Fibroblast of skin of abdomen (primary cell): ENCODE measurements at places on chromosomes 16 and 17.
A peak's percentile ranks its signal among the peaks of the same experiment; 100 is the strongest.

DNA sequence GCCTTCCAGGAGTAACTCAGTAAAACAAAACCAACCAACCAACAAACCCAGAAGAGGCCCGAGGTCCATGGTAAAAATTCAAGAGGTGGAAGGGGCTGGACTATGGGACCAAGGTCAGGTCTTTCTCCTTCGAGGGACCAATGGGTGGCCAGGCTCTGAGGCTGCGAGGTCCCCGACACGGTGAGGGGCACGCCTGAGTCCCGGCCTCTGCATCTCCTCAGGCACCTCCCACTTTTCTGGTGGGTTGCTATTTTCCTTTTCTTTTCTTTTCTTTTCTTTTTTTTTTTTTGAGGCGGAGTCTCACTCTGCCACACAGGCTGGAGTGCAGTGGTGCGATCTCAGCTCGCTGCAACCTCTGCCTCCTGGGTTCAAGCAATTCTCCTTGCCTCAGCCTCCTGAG is 18.0 kb downstream of the CD7 start:
- DNase-seq, result no peak

DNA sequence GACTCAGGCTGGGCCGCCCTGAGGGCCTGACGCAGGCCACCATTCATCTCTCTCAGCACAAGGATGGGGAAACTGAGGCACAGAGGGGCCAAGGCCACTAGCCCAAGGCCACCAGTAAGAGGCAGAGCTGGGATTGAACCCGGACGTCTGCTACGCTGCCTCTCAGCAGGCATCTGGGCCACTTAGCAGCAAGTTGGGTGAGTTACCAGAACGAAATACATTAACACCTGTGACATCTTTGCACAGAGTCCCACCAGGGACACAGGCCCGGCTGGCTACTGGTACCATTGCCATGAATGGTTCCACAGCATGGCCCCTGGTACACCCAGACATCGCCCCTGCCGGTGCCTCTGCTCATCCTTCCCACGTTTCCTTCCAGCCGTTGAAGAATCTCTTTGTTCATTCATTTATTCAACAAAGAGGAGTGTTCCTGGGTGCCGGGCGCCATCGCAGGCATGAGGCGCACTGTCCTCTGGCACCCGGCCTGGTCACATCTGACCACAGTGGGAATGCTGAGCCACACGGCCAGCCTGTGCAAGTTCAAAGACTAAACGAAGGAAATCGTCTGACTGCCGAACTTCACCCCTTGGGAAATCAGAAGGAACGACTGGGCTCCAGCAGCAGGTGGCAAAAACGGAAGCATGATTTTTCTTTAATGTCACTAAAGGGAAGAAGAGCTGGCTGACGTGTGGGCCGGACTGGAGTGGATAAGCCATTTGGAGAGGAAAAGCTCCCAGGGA is 7.4 kb upstream of the ZNF469 start:
- DNase-seq, result no peak

- DNase-seq, result no peak
These were observed 368.4 kb downstream of the SOX9 start for GRCh38 chr17:72489272-72489641.

DNA sequence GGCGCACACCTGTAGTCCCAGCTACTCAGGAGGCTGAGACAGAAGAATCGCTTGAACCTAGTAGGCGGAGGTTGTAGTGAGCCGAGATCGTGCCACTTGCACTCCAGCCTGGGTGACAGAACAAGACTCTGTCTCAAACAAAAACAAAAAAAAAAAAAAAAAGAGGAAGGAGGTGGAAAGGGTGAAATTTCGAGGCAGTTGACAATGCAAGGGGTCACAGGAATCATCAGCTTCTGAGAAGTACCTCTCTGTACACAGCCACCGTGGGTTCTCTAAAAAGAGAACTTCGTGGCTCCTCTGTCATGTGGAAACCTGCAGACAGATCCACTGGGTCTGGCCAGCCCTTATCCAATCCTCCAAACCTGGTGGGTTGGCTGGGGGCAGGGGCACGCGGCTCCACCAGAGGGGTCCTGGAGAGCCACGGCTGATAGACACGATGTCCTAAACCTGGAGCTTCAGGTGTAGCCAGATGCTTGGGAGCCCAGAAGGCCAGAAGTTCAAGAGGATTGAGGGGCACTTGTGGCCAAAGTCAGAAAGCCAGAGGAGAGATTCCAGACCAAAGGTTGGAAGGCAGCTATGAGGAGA is 540 bp upstream of the CD300LF start:
- DNase-seq, result no peak

- no peak for DNase-seq
These were observed 32.8 kb downstream of the BEAN1 start for GRCh38 chr16:66459878-66460277.

- peak; percentile 71 for DNase-seq
These were observed 45.8 kb downstream of the AKAP1 start for GRCh38 chr17:57130708-57131461.

GRCh38 chr16:67803894-67804293 is 2.5 kb downstream of the RANBP10 start:
- DNase-seq, result no peak

DNA sequence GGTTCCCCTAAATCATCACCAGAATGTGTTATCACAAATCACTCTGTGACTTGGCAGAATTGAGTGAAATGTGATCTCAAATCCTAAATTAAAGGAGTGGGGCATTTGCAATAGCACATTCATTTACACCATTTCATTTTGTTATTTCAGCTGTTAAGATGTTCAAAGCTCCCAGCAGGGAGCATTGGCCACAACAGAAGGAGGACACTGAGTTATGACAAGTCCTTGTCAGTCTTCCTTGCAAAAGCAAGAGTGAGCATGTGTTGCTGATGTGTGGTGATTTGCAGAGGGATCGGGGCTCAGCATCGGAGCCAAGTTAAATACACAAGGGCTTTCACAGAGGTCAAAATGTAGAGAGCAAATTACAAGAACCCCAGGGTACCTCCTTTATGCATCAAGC is 372.2 kb upstream of the CDH5 start:
- DNase-seq, result peak; percentile 40

GRCh38 chr16:50238868-50239301 is 27.5 kb upstream of the ADCY7 start:
- no peak for DNase-seq

DNA sequence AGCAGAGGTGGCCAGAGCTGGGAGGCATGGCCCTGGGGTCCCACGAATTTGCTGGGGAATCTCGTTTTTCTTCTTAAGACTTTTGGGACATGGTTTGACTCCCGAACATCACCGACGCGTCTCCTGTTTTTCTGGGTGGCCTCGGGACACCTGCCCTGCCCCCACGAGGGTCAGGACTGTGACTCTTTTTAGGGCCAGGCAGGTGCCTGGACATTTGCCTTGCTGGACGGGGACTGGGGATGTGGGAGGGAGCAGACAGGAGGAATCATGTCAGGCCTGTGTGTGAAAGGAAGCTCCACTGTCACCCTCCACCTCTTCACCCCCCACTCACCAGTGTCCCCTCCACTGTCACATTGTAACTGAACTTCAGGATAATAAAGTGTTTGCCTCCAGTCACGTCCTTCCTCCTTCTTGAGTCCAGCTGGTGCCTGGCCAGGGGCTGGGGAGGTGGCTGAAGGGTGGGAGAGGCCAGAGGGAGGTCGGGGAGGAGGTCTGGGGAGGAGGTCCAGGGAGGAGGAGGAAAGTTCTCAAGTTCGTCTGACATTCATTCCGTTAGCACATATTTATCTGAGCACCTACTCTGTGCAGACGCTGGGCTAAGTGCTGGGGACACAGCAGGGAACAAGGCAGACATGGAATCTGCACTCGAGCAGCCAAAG is 2.3 kb downstream of the CSF3 start:
- DNase-seq, result no peak

DNA sequence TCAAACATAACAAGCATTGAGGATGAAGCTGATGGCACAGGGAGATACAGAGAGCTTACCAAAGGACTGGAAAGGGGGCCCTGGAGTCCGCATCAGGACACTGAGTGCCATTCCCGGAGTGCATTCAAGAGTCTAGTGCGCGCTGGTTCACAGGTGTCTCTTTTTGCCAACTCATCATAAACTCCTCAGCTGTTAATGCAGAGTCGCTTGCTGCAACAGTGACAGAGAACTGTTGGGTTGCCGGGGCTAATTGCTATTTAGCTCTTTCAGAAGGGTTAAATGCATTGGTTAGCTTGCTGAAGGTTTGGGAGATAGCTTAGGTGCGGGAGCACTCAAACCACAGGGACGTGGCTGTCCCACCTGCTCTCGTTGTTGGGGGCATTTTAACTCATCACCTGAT is 1091.6 kb upstream of the EEF2KMT start:
- DNase-seq, result no peak

GRCh38 chr17:21168555-21168865 is 41.7 kb downstream of the DHRS7B start:
- DNase-seq, result no peak

GRCh38 chr17:61757168-61757567 is 106.2 kb downstream of the BRIP1 start:
- no peak for DNase-seq

DNA sequence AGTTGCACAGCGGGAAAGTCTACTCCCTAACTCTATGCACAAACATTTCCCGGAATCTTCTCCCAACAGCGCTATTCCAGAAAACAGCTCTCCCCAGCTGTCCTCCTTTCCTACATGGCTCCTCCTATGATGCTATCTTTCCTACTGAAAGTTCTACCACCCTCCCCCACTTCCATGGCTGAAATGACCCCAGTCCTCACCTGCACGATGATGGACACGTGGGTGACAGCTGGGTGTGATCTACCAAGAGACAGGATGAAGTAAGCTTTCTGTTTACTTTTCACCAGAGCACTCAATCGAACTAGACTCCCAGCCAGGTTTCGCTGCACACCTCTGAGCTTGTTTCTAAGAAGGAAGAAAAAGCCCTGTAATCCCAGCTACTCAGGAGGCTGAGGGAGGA is 10.7 kb downstream of the CTC1 start:
- DNase-seq, result no peak

DNA sequence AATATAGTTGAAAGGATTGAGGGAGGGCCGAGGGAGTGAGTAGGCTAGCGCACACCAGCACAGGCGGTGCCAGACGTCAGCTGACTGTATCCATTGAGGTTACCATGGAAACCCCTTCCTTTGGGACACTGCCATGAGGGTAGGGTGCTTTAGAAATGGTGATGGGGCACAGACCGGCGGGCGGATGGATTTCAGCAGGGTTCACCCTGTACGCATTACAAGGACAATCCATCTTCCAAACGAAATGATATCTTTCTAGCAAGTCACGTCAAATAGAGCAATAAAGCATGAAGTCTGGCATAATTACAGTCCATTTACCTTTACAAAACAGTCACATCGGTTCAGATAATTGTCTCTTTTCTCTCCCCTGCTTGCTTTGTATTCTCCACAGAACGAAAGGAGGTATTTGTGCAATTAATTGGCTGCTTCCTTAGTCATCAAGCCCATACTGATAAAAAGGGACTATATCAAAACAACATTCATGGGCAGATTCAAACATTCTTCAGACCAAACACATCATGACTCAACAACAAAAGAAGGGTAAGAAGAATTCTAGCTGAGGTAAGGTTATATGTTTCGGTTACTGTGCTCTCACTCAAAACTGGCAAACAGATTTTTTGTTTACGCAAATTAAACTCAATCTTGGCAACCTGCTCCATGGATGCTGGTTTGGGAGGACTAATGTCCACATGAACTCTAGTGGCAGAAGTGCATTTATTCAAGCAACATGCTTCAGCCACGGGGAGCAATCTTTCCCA is 140.6 kb downstream of the CDK5R1 start:
- DNase-seq, result no peak

DNA sequence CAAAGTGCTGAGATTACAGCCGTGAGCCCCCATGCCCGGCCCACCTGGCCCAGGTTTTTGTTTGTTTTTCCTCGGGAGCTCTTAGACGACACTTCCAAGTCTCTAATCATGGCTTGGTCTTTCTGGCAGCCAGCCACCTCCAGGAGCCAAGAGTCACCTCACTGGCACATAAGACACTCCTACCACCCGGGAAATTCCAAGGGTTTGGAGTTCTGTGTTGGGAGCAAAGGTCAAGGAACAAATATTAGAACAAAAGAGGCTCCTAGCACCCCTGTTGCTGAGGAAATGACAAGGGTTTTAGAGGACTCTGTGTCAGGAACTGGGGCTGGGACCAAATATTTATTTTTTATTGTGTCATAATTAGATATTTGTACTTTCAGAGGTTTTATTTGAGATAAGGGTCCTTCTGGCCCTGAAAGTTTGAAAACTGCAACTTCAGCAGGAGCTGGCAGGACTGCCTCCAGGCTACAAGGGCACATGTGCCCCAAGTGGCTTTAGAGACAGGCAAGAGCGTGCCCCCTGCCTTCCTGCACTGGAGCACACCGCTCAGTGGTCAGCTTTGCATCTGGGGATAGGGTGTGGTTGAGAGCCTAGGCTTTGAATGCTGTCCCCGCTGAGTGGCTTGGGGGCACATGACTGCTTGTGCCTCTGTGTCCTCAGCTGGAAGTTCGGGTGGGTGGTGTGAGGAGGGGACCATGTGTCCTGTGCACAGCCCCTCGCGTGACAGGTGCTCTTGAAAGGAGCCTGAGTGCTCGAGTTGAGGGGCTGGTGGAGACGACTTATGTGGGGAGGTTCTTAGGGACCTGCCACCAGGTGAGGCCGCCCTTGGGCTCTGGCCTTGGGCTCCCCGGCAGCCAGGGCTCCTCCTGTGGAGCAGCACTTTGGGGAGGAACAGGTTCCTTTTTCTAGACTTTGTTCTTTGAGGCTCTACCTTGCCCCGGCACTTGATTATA is 29.7 kb downstream of the MGRN1 start:
- no peak for DNase-seq

GRCh38 chr16:9850817-9851216 is 331.4 kb downstream of the GRIN2A start:
- no peak for DNase-seq

- DNase-seq, result no peak
These were observed 571.0 kb upstream of the EEF2KMT start for GRCh38 chr16:5668553-5668952.

GRCh38 chr17:31559584-31560501 is 168.4 kb downstream of the RAB11FIP4 start:
- no peak for DNase-seq

GRCh38 chr17:41518789-41519449 is at the start of gene KRT15:
TSS of gene KRT15 (minus strand) at chr17:41518890. CDS start at chr17:41518827, 63 bp downstream.
- no peak for DNase-seq

- DNase-seq, result no peak
These were observed 885 bp upstream of the SLC35B1 start for GRCh38 chr17:49708515-49709183.

- no peak for DNase-seq
These were observed 13.9 kb downstream of the KIFC3 start for GRCh38 chr16:57788252-57788841.

DNA sequence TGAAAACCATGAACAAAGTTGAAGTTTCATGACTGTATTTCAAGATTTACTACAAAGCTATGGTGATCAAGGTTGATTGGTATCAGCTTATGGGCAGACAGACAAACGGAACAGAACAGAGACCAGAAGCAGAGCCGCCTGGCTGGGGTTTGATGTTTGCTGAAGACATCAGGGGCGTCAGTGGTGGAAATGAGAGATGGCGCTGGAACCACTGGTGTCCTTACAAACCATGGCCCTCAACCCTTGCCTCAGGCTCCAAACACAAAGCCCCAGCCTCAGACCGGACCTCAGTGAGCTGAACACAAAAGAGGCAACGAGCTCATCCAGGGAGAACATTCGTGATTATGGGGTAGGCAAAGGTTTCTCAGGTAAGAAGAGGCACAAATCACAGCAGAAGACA is 113.0 kb upstream of the METRNL start:
- DNase-seq, result no peak
